ENCODE measurements at places on chromosomes 5 and 9. TPM values are rescaled to one million over a fixed set of nuclear protein-coding genes. Genes with fewer than 3 reads are reported as not detected.

DNA sequence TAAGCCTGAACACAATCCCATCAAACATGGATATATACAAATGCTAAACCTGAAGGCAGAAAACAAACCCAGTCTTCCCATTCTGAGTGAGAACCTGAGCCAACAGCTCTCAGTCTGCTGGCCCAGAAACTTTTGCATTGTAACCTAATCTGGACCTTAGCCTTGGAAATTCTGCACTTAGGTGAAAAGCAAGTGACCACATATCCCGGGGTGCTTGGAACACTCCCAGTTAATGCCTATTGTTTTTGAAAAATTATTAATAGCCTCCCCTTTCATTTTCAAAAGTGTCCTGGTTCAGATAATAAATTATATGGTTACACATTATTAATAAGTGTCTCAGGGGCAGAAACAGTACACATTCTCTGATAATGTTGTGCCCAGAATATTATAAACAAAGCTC lies 228.3 kb upstream of the TARS1 start:
- DNase-seq, result no peak

- no peak for DNase-seq
These were observed 198.1 kb downstream of the NPR3 start for GRCh38 chr5:32909207-32909606.

DNA sequence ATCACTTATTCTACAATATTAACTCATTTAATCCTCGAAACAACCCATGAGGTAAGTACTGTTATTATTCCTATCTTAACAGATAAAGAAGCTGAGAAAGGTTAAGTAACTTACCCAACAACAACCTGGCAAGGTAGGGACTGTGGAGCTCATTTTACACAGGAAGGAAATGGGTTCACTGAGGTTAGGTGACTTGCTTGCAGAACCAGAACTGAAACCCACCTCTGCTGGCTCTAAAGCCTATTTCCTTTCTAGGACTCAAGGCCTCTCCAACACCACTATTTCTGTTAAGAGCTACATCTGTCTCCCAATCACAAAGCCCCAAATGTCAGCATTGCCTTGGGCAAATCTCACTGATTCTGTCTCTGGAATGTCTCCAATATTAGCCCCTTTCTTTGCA lies 38.9 kb upstream of the IFNK start:
- DNase-seq, result no peak

DNA sequence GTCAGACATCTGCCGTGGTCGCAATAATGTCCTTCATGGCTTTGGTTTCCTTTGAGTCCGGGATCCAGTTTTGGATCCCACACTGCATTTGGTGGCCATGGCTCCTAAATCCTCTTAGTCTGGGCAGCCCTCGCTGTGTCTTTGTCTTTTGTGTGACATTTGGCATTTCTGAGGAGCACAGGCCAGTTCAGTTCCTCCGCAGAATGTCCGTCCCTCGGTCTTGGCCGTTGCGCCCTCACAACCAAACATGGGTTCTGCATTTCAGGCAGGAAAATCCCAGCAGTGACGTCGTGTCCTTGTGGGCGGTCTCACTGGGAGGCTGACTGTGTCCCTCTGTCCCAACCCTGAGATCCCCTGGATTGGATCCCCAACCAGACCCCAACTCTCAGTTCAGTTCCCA lies 172.9 kb upstream of the PPP1R26 start:
- no peak for DNase-seq

IL9 gene
- not detected for polyA plus RNA-seq

GRCh38 chr5:177512736-177513380 lies 3.2 kb upstream of the DOK3 start:
- DNase-seq, result no peak

RMRP gene
- polyA plus RNA-seq, result not detected

DNA sequence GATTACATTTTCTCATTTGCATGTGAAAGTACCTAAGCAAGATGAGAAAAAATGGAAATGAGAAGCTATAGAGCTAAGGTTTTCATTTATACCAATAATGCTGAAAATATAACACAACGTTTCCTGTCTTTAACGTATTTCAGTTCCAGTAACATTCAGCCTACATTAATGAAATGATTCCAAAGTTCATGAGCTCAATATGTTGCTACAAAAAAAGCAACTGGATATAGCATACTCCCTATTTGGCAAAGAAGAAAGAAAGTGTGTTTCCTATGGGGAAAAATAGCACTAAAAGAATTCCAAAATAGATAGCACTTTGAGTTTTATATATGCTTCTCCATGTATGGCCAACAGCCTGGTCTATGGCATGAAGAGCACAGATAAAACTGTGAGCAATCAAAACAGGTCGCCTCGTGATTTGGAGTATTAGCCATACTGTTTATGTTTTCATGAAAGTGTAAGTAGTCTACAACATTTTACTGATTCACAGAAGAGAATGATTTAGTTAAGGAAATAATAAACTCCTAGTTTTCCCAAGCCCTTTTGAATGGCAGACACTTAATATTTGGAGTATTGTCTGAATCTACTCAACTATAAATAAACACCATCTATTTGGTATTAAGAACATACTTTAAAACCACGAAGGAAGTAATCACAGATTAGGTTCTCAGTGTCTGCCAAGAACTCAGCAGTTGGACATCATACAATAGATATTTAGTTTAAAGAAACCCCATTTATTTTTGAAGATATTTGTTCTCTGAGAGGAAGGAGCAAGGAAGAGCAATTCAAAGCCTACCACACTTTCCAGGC lies 258.7 kb upstream of the RASA1 start:
- no peak for DNase-seq

GRCh38 chr5:83256091-83256780 lies 178.9 kb downstream of the XRCC4 start:
- DNase-seq, result no peak

ASS1 gene
- 16.1 TPM for polyA plus RNA-seq

CNTFR gene
- polyA plus RNA-seq, result 29.3 TPM

LCN10 gene
- 0.44 TPM for polyA plus RNA-seq

GRCh38 chr5:175436359-175436758 lies 7.6 kb downstream of the DRD1 start:
- DNase-seq, result no peak

DNA sequence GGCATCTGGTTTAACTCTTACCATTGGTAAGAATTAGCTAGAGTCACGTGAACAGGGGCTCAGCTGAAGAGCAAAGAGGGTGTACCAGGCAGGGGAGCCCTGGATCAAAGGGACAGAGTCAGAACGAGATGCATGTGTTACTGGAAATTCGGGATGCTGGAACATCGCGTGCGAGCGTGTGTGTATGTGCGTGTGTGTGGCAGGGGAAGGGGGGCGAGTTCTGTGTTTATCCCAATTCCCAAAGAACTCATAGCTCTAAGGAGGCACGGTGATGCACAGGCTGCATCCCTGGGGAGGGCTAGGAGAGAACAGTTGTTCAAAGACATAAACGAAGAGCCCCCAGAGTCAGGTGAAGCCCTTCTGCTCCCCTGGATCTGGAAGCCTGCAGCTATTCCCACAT lies 353.3 kb downstream of the GADD45G start:
- no peak for DNase-seq

BARHL1 gene
- not detected for polyA plus RNA-seq

MEIKIN gene
- not detected for polyA plus RNA-seq
